ENCODE measurements at places on chromosomes 7 and 10.

DNA sequence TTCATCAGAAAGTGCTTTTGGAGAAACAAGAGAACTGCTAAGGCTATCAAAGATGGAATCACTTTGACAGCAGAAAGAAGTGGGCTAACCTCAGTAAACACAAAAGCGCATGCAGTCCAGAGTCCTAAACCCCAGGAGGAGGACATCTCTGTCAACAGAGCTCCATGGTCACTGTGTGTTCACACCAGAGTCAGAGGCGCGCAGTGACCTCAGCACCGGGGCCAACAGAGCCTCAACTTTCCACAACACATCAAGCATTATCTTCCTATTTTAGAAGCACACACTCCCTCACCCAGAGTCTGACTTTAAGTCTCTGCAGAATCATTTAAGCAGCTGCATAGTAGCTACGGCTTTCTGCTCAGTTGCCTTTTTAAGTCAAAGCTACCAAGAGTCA is 195.3 kb downstream of the DIP2C start:
- DNase-seq = no peak

DNA sequence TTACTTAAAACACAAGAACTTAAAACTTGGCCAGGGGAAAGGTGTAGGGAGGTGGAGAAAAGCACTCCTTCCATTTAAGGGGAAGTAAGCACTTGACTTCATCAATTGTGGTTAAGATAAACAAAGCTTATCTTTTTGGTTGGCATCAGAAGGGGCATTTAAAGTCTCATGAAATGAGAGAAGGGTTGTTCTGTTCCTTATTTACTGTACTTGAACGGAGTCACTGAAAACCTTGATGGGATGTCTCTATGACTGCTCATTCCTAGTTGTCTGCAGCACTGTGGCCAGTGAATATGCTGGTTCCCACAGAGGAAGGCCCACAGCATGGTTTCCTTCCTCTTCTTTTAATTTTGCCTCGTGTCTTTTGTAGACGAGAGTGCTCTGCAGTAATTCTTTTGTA is 229.3 kb downstream of the AUTS2 start:
- no peak for DNase-seq

- DNase-seq = no peak
These were observed 72.1 kb upstream of the NANOS1 start for GRCh38 chr10:118957443-118957825.

DNA sequence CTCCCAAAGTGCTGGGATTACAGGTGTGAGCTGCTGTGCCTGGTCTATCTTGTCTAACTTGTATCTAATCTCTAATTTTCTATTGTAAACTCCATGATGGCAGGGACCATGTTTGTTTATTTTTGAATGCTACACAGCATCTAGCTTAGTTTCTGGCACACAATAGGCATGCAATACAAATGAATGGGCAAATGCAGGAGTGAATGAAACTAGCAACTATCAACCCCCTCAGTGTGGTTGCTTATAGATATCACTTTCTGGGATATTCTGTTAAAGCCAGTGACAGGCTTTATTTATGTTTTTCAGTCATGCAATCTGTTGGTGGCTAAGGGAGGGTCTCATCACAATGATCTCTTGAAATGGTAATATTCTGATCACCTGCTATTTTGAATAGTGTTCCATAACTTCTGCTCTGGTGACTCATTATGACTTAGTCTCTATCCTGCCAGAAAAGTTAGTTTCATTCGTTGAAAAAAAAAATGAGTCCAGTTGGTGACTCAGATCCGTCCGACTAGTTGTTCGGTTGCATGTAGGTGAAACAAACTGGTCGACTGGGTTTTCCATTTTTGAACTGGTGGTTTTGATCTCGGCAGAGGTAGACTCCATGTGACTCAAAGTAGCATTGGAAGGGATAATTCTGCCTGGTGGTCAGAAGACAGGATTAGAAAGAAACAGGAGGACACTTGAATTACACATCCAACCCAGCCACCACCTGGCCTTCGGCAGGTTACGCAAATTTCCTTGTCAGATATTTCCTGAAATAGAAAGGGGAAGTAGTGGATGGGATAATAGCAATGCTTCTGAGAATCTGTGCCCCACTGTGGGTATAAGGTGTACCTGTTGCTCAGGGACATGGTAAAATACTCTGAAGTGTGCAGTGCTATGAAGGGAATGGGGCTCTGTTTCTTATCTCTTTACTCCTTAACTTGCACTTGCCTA is 76.8 kb downstream of the GATA3 start:
- no peak for DNase-seq

DNA sequence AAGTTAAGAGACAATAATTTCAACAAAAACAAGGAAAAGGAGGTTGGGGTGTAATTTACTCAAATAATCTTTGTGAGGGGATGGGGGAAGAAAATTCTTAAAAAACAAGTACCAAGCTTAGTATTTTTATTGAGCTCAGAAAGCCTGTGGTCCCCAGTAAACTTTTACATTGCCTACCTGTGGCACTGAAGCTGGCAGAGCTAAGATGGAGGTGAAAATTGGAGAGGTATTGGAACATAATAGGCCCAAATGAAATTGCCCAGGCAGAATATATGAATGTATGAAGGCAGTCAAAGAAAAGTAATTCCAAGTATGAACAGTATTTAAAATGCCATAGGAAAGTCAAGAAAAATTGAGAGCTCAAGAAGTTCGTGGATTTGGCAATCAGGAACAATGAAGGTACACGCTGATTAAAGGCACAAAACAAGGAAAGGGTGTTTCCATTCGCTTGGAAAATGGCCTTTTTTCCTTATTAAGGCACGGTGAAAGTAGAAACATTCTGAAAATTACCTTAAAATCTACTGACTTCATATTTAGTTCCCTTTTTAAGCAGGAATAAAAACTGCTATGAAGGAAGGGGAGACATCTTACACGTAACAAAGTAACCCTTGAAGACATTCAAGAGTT is 3.4 kb upstream of the KMT2E start:
- no peak for DNase-seq
